Gastroesophageal sphincter (tissue), 4 donors: ENCODE measurements at places on chromosomes 2 and 18. TPM values are rescaled to one million over a fixed set of nuclear protein-coding genes. Genes with fewer than 3 reads are reported as not detected.

DNA sequence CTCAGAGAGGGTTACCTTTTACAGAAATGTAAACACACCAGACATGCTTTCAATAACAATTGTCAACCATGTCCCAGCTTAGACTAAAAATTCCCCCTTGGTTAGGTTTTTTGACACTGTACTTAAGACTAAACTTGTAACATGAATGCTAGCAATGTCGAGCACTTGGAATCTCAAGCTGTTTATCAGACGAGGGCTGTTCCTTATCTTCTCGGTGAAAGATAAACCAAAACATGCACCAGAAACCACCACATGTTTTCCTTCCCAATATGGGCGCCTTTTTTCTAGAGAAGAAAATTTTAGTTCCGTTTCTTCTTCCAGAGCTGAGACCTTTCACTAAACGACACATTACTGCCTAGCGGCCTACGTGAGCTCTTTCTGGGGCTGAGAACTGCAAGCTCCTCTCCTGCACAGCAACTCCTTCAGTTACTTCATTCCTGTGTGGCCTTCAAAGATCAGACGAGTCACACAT, 42.4 kb upstream of the ACKR3 start:
- ATAC-seq = no peak

DNA sequence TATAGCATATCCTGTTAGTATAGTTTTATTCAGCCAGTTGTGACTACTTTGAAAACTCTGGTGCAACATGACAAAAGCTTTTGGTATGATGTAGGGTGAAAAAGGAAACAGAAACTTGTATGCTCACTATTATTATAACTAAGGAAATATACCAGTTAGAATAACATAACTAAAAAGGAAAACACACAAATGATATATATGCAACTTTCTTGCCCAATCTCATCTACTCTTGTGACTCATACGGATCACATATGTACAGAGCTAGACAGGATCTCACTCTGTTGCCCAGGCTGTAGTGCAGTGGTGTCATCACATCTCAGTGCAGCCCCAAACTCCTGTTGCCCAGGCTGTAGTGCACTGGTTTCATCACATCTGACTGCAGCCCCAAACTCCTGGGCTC, 12.4 kb upstream of the TLK1 start:
- no peak for ATAC-seq

DNA sequence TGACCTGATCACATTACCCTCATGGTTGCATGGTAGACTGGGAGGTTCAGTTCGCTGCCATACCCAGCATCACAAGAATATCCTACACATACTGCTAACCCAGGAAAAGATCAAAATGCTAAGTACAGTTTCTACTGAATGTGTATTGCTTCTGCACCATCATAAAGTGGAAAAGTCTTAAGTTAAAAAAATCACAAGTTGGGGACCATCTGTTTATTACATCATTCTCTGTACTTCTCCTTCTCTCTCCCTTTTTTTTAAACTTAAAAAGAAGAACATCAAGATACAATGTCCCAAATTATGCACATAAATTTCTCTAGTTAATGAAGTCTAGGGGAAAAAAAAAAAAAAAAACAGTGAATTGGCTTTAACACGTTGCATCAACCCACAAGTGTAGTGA, 43.3 kb downstream of the NBAS start:
- ATAC-seq = no peak

TEX44 gene
- not detected for total RNA-seq

CHN1 gene
- 31.8 TPM for total RNA-seq

GRCh38 chr2:162537651-162538050, 193.7 kb downstream of the GCA start:
- ATAC-seq = no peak

KIF1A gene
- 2.2 TPM for total RNA-seq

DNA sequence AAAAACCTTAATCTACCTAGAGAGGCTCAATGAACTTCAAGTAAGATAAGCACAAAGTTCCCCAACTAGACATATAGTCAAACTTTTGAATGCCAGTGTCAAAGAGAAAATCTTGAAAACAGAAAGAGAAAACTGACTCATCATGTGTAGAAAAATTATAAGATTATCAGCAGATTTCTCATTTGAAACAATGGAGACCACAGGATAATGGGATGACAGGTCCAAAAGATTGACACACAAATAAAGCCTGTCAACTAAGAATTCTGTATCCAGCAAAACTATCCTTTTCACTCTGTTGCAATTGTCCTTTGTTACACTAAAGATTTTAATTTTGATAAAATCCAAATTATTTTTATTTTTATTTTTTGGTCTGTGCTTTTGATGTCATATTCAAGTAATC, 61.6 kb downstream of the COPS8 start:
- no peak for ATAC-seq

GRCh38 chr18:31884020-31884419, 58.9 kb downstream of the TRAPPC8 start:
- ATAC-seq = no peak

GPR17 gene
- not detected for total RNA-seq

DNA sequence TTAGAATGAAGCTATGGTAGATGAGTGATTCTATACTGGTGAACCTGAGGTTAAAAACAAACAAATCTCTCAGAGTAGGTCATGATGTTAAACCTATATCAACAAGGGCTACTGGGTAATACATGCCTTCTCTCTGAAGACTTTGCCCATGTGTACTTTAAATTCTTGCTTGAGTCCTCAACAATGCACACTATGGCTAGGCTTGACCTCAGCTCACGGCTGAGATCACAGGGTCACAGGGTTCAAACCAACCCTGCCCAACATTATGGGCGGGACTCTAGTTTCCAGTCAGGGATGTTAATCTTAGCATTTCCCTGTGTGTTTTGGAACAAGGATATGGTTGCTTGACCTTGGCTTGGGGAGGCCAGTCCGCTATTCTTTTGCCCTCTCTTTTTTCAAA, 7.7 kb downstream of the CD28 start:
- ATAC-seq = peak; percentile 34

POTEC gene
- not detected for total RNA-seq

ACKR3 gene
- 45.4 TPM for total RNA-seq

LPIN1 gene
- total RNA-seq = 70.1 TPM

SIX3 gene
- total RNA-seq = not detected

GRCh38 chr2:211709389-211709788, 829.2 kb downstream of the ERBB4 start:
- ATAC-seq = no peak

- no peak for ATAC-seq
Measured at GRCh38 chr2:156647377-156648010, 211.3 kb downstream of the GPD2 start.

DNA sequence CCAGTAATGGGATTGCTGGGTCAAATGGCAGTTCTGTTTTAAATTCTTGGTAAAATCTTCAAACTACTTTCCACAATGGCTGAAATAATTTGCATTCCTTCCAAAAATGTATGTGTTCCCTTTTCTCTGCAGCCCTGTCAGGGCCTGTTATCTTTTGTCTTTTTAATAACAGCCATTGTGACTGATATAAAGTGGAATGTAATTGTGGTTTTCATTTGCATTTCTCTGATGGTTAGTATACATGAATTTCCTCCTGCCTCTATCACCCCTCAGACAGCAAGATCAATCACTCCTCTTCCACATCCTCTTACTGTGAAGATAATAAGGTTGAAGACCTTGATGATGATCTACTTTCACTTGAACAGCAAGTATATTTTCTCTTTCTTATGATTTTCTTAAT, 304.8 kb upstream of the FSIP2 start:
- ATAC-seq = no peak

GRCh38 chr18:12015416-12016062, 34.2 kb downstream of the IMPA2 start:
- peak; percentile 93 for ATAC-seq

DNA sequence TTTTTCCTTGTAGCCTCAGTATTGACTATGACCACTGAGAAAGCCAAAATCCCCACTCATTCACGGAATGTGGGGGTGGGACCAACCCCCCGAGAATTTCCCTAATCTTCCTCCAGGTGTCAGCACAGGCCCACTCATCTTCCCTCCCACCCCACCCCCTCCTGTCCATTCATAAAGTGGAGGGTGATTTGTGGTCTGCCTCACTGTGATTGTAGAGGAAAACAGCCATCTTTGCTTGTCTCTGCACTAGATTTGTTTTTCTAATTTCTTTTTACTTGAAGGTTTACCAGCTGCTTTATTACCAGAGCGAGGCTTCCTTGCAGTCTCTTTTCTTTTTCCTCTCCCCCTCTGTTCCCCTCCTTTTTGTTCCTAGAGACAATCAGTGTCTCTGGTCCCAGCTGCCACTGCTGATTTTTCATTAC, 171.8 kb downstream of the ICOS start:
- peak; percentile 63 for ATAC-seq

DNA sequence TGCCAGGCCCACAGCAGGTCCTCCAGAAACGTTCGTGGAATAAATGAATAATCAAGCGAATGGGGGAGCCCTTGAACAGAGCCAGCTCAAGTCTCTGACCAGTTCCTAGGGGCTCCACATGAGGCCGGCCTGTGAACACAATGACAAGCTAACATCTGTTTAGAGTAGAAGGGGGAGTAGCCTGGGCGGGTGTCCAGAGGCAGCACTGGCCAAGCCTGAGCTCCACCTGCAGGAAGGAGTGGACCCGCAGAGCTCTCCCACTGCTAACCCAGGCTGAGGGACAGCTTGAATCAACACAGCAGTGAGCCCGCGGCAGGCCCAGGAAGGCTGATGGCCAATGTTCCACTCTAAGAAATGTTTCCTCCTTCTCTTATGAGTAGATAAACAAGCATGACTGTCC, 234.8 kb upstream of the RAB6C start:
- ATAC-seq = no peak

DNA sequence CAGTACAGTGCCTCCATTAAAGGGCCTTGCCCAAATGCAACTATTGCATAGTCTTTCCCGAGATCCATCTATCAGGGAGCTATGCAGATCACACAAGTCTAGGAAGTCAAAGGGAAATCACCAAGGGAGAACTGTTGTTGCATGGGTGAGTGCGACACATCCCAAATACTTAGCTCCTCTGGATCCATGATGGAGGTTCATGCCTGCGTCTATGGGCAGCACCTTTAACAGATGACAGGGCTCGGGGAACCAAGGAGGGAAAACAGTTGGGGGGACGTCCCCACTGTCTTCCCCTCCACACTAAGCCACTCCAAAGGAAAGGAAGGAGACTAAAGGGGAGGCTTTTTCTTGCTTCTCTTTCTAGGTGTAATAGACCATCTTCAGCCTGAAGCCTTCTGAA, 552.8 kb upstream of the PKDCC start:
- no peak for ATAC-seq

DNA sequence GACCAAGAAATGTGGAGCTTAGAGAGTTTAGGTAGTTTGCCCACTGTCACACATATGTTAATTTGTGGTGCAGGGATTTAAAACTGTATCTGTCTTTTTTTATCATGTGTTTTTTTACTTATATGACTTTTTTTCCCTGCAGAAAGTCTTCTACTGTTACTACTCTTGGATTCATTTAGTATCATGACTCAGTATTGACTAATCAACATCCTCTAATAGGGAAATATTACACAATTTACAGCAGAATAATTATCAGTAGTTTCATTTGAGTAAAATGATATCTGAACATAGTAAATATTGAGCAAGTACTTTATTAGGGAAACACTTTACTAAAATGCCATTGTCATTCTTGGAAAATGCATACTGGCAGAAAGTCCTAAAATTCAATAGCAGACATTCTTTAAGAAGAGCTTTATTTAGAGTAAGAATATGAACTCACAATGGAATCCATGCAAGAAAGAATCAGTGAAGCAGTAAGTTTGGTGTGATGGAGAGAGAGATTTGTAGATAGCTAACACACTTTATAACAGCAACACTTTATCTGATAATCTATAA, 425.9 kb upstream of the SLC8A1 start:
- no peak for ATAC-seq

PAX3 gene
- not detected for total RNA-seq

DNA sequence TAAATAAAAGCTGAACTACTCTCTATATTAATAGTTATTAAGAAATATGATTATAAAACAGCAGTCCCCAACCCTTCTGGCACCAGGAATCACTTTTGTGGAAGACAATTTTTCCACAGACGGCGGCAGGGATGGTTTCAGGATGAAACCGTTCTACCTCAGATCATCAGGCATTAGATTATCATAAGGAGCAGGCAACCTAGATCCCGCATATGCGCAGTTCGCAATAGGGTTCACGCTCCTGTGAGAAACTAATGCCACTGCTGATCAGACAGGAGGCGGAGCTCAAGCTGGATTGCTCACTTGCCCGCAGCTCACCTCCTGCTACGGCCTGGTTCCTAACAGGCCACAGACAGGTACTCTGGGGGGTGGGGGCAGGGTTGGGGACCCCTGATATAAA, 19.3 kb upstream of the DSG2 start:
- no peak for ATAC-seq

IL1A gene
- not detected for total RNA-seq

DNA sequence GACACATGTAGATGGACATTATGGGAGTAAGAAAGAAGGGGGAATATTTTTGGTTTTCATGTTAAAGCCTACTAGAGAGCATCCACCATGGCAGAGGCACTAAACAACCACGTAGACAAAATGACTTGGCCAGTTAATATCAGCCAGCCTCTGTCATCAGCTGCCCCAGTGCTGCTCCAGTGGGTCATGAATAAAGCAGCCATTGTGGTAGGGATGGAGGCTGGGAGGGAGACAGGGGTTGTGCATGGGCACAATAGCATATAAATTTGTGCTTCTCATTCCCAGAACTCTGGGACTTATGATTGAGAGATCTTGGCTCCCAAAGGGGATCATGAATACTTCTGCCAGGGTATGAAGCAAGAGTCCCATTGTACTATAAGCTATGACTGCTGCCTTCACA, 31.1 kb upstream of the CXCR4 start:
- ATAC-seq = no peak

DNA sequence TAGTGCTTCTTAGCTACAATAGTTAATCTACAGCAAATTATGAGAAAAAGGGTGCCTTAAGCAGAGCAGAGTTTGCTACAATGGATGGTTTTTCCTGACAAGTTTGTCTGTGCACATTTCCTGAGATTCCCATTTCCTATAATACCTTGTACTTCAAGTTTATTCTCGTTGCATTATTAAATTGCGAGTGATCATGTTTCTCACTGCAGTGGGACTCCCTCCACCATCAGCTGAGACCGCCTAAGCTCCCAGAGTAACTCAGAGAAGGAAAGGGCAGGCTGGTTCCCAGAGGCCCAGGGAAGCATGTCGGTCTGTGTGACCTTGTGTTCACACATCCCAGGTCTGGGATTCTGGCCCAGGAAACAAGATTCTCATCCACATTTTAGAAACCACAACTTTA, 162.1 kb downstream of the ARL4C start:
- ATAC-seq = no peak

DUSP19 gene
- total RNA-seq = 3.9 TPM
